NCI-H1048 (cell line): ENCODE measurements at places on chromosomes 7 and 10.

- DNase-seq = no peak
These were observed 81.3 kb downstream of the ITGB8 start for GRCh38 chr7:20412032-20412431.

DNA sequence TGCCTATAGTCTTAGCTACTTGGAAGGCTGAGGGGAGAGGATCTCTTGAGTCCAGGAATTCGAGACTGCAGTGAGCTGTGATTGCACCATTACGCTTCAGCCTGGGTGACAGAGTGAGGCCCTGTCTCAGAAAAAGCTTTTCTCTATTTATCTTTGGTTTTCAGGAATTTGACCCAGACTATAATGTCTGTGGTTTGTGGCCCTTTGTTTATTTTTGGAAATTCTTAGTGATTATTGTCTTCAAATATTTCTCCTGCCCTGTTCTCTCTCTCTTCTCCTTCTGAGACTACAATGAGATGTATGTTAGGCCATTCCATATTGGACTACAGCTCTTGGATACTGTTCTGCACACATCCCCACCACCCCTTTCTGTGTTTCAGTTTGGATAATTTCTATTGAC, 4.7 kb downstream of the MUC12 start:
- DNase-seq = no peak

DNA sequence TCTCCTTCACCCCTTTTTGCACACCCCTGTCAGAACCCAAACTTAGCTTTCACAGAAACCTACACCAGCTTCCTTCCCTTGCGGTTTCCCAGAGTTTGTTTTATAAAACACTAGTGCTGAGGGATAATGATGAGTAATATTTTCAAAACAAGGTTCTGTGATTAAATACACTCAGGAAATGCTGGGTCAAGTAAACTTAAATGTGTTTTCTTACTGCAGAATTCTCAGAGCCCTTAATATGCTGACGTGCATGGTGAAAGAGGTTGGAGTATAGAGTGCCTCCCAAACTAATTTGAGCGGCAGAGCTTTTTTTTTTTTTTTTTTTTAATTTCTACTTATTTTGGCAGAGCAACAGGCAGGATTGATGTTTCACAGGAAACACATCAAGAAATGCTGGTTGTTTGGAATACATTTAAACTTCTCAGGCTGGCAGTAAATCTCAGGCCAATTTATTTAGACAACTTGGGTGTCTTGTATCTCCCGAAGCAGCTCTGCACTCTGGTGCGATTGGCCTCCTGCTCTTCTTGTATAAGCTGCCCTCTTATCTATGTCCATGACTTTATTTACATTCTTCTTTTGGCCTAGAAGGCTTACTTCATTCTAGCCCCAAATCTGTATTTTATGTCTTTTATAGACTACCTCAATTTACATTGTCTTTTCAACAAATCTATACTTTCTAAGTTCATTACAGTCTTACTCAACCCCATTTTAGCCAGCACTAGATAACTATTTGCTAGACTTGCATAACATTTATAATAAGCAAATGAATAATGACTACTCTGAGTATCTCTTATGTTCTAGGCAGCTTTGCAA, 165.4 kb downstream of the BMPER start:
- DNase-seq = no peak

DNA sequence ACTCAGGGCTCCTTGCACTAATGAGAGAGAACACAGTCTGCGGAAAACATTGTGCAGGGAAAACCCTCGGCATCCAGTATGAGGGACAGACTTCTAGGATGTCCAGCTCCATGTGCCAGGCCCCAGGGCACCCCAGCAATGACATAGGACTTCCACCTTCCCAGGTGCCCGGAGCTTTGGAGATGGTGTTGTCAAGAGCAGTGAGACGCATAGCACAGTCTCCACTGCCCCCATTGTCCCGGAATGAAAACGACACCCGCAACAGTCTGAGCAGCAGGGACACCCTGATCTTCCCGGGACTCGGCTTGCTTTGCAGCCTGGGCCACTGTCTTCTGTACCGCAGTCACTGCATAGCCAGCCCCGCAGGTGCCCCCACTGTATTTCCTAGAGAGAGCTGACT, 339.2 kb upstream of the ADARB2 start:
- no peak for DNase-seq

- no peak for DNase-seq
These were observed 104.7 kb downstream of the COL13A1 start for GRCh38 chr10:69906425-69906824.

DNA sequence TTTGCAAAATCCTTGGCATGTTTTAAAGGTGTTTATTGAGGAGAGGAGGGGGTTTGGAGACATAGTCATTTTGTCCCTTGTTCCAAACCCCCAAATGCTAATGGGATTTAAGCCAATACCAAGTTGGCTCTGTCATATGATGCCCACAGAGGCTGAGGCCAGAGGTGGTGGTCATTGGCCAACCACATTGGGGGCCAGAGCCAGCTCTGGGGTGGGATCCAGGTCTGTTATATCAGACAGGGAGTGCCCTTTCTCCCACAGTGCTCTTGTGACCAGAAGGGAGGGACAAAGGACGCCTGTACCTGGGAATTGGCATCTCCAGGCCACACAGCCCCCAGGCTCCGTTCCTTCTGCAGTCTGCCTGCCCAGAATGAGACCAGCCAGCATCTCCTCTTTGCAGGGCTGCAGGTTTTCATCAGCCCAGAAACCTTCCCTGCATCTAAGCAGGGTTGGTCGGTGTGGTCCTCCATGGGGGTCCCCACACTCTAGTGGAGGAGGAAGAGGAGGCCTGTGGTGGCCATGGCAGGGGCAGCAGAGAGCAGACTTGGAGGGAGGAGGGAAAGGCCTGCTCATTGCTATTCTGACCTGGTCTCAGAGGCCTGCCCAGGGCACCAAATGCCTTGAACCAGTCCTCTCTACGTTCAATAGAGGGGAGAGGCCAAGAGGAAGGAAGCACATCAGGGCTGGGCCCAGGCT, 17.9 kb downstream of the ADCYAP1R1 start:
- DNase-seq = no peak

- no peak for DNase-seq
These were observed 3.1 kb upstream of the ARPC1B start for GRCh38 chr7:99371376-99371920.

- DNase-seq = no peak
These were observed at the start of gene GRID1 for GRCh38 chr10:86366033-86366901. Gene GRID1 (minus strand): TSS chr10:86366795.

GRCh38 chr7:53917637-53918036, 624.5 kb upstream of the VSTM2A start:
- DNase-seq = no peak

DNA sequence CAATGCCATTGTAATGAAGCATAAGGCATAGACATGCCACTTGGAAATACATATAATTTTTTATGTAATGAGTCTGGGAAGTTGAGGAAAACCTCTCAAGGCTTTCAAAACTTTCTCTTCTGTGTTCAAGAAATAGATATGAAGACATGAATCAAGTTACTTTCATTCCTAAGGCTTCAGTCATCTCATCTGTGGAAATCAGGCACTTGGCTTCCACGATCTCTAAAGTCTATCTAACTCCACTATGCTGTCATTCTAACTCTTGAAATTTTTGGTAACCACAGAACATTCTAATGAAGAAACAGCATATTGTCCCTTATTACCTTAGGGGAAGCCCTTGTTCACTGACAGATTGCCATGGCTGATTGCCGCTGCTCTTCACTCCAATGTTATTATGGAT, 242.6 kb downstream of the CNTNAP2 start:
- DNase-seq = no peak

DNA sequence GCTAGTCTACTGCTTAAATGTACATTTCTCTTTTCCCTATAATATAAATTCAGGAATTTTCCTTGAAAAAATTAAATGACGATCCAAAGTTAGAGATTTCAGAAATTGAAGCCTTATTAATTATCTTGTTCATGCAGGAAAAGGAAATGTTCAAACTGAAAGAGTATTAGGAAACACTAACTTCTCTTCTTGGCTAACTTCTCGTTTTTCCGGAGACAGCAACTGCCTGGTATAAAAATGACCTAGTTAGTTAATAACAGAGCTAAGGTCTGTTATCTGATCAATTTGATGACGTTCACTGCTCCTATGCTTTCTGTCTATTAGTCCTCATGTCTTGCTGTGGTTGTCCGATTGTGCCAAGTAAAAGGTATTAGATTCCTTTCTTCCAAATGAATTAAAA, 212.5 kb downstream of the DGKB start:
- no peak for DNase-seq

DNA sequence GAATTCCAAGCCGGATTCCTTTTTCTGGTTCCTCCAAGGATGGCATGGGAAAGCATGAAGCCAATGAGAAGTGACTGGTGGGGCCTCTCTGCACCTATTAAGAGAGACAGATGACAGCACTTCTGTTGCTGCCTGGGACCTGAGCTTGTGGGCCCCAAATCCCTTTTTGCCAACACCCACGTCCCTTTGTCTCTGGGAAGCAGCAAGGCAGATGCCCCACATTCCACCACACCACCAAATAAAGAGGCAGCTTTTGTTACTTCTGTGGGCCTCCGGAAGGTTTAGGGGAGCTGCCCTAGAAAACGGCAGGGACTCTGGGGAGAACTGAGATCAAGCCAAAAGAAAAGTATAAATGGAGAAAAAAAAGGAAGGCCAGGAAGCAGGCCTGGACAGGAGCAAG, 3.4 kb downstream of the CCDC136 start:
- no peak for DNase-seq

GRCh38 chr10:56653289-56653688, 292.2 kb upstream of the ZWINT start:
- DNase-seq = no peak

- no peak for DNase-seq
These were observed 70.2 kb downstream of the ABCC2 start for GRCh38 chr10:99852481-99853213.

- DNase-seq = no peak
These were observed 55.1 kb downstream of the FZD1 start for GRCh38 chr7:91319351-91319750.

DNA sequence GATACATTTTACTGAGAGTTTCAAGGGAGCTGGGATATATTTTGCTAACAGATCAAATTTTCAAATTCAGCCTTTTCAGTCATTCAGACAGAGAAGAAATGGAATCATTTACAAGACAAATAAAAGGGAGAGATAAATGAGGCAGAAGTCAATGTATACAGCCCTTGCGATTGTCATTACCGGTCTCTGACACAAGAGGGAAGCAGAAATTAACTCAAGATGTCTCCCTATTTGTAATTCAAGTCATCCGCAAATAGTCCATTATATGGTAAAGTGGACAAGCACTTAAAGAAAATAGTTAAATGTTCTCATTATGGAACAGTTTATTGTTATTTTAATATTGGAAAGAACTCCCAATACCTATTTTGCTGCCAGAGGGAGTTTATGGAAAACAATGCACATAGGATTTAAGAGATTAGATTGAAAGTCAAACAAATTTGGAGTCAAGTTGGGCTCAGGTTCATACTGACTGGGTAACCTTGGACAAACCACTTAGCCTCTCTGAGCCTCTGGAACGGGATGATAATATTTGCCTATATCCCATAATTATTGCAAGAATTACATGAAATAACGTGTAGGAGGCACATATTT, 89.3 kb upstream of the PRKCQ start:
- no peak for DNase-seq

DNA sequence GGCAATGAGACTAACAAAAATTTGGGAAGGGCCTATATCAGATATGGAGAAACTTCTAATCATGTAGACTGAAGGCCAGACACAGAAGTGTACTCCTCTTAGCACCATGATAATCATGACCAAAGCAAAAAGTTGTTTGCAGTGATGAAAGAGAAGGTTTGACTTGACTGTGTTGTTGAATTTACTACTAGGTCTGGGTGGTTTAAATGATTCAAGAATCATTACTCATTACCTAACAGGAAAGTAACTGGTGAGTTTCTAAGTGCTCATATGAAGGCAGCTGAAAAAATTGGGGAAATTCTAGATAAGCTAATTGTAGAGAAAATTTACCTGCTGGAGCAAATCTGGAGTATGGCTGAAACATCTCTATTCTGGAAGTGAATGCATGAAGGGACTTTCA, 451.5 kb upstream of the SORCS1 start:
- no peak for DNase-seq

GRCh38 chr10:132459301-132460003, 62.5 kb downstream of the PWWP2B start:
- DNase-seq = no peak

- no peak for DNase-seq
These were observed 9.5 kb downstream of the VTI1A start for GRCh38 chr10:112456533-112456932.

GRCh38 chr10:71939304-71939703, 24.9 kb upstream of the CHST3 start:
- no peak for DNase-seq

DNA sequence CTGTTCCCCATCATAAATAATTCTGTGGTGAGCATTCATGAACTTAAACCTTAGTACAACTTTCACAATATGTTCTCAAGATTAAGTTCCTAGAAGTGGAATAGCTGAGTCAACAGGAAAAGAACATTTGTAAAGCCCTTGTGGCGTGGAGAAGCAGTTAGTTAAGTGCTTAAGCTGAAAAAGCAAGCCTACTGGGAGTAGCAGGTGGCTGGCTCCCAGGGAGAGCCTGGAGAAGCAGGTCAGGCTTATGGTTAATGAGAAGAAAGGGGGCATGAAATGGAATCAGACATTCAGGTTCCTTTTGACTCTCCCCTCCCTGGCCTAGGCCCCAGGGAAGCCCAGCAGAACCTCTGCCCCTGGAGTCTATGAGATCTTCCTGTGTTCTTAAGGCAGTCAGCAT, 35.3 kb downstream of the VSTM4 start:
- DNase-seq = no peak

- DNase-seq = no peak
These were observed 62.2 kb upstream of the KDM7A start for GRCh38 chr7:140238778-140239652.

- no peak for DNase-seq
These were observed 46.4 kb upstream of the ZNF138 start for GRCh38 chr7:64747802-64748201.

- DNase-seq = no peak
These were observed 428.9 kb downstream of the TNS3 start for GRCh38 chr7:47153058-47153457.

GRCh38 chr7:137834552-137834951, 12.2 kb downstream of the DGKI start:
- DNase-seq = no peak

DNA sequence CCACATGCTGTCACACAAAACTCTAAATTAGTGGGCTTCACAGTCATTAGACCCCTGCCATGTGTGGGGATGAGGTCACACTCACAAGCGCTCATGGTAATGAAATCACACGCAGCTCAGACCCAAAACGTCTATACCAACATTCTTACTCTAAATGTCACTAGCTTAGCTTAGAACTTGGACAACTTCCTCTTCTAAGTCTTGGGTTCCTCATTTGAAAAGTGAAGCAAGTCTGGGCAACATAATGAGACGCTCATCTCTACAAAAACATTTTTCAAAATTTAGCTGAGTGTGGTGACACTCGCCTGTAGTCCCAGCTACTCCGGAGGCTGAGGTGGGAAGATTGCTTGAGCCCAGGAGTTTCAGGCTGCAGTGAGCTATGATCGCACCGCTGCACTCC, 92.7 kb upstream of the MACROH2A2 start:
- DNase-seq = no peak

- no peak for DNase-seq
These were observed 236.2 kb downstream of the FGFR2 start for GRCh38 chr10:121362026-121362425.

GRCh38 chr10:103584216-103585010, 90.9 kb downstream of the NEURL1 start:
- DNase-seq = no peak
